Renal pelvis (tissue), 12 donors: ENCODE measurements at places on chromosomes 1 and 21.

DNA sequence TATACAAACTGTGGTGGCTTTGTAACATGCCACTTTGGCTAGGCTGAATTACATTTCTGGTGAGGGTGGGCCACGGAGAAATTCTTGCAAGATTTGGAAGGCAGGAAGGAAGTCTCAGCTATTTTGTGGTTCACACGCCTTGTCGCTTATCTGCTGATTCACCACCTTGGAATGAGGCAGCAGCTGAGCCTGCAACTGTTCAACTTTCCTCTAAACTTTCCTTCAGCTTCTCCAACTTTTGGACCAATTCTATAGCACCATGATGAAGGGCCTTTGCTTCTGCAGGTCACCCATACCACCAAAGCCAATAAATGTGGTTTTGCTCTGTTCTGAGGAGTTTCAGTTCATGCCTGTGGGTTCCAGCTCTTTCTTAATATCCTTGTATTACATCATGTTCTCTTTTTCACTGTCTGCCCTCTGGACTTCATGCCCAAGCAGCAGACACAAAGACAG lies 337.6 kb upstream of the SNX7 start:
- no peak for DNase-seq

DNA sequence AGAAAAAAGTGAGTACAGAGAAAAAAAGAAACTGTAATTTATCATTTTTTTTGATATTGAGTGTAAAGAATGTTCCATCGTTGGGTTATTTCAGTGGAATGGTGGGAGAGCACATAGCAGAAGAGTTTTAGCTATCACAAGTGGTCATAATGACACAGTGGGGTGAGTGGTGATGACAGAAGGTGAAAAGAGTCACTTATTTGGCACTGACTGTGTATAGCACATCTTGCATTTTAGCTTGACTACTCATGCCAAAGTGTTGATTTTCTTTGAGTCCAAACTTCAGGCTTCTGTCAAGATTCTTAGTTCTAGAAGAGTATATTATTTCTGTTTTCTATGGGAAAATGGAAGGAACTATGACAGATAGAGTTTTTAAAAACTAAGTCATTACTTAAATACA lies 261.2 kb downstream of the GRIK1 start:
- DNase-seq = no peak

- DNase-seq = peak; percentile 20
These were observed 145.2 kb upstream of the ZNF648 start for GRCh38 chr1:182206626-182207239.

DNA sequence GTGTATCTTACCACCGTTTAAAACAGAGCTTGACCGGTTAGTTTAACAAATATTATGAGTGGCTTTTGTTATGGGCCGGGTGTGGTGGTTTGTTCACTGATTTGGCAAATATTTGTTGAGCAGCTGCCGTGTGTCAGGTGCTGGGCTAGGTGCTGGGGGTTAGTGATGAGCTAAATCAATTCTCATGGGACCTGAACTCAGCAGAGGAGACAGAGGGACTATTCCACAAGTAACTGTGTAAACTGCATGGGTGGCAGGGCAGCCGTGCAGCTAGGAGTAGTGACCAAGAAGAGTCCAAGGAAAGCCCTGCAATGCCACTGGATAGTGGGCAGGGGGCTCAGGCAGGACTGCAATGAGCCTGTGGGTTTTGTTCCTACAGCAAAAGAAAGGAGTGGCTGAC lies 11.2 kb upstream of the C2CD2 start:
- DNase-seq = no peak

- no peak for DNase-seq
These were observed 4.2 kb upstream of the ANGPTL7 start for GRCh38 chr1:11184973-11185372.

DNA sequence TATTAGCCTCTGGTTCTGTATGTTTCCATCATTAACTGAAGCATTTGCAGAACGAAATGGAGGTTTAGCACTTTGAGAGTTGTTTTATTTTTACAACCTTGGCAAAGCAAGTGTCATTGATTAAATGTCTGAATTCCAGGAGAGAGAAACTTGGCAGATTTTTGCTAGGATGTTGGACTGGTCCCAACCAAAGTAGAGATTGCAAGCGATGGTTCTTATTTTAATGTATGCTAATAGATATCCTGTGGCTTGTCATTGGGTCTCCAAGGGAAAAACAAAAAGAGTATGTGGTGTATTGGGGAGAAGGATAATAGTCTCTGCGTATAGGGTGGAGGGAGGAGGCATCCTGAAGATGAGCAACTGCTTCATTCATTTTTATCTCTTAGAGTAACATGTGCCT lies 457.2 kb upstream of the RUNX1 start:
- peak; percentile 44 for DNase-seq

GRCh38 chr1:89355056-89355455 lies 8.8 kb upstream of the GBP6 start:
- no peak for DNase-seq

DNA sequence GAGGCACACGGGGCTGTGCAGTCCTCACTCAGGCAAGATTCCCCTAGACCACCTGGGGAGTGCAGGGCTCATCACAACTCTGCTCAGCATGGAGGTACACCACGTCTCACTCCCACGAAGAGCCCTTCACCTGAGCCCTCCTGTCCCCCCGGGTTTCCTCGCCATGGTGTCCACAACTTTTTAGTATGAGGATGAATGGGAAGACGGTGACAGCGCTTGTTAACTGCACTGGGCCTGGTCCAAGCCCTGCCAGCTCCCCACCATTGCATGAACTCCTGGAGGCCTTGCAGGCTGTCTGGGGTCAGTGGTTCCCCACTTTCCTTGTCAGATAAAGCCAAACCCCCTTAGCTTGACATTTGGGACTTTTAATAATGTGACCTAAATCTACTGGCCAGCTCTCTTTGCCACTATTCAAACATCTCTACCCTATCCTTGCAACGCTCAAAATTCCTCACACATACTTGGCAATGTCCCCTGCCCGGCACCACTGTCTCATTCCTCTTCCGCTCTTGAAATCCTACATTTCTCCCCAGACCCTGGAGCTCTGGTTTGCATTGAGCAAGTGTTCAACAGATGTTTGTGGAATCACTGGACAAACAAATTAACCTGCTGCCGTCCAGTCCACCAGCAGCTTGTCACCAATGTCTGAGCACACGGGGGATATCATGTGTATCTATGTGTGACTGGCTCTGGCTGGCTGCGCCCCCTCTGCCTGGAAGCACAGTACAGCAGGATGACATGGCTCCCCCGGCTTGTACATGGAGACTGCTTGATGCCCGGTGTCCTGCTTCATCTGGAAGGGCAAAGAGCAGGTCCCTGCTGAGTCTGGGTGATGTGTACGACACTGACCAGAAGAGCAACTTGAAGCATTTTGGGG lies 11.2 kb downstream of the TMEM9 start:
- no peak for DNase-seq

DNA sequence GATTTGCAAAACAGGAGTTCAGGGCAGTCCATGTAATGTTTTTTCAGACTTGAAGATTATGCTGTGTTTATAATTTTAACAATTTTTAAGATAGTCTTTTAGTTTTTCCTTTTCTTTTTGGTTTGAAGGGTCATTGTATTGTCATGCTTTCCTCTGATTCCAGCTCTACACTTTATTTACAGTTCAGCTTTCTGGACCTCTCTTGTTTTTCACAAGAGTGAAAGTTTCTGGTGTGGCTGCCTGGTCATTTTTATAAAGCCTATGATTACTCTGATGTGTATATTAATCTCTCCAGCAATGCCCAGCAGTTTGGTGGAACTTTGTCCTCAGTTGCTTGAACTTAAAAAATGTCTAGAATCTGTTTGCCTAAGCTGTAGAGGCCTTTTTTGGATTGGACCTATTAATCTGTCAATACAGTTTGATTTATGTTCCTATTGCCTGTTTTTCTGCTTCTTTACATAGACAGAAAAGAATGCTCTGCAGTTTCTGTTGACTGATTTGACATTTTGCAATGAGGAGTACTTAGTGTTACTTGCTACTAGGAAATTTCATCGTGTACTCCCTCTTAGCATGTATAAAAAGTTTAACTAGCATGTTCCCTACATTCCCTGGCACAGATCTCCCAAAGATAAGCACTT lies 52.2 kb downstream of the XCL2 start:
- no peak for DNase-seq

- DNase-seq = peak; percentile 4
These were observed 449.1 kb downstream of the GPATCH2 start for GRCh38 chr1:217181756-217182155.

DNA sequence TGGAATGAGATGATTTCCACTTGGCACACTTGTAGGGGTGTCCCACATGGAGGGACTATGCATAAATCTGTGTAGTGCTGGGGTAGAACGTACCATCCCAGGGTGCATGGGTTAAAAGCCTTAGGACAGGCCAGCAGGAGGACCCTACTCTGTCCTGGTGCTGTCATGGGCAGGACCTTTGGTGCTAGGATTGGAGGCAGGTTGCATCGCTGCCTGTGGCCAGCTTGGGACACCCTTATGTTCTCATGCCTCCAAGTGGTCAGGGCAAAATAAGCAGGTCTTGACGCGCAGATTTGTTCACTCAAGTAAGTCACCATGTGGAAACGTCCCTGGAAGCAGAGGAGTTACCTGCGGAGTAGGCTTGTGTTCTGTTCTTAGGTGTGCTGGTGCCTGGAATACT lies 49.5 kb upstream of the RAB3GAP2 start:
- no peak for DNase-seq

GRCh38 chr1:204232526-204232925 lies 18.7 kb upstream of the GOLT1A start:
- DNase-seq = no peak
